ENCODE measurements at places on chromosomes 11 and 22.

- DNase-seq, result no peak
These were observed 3.1 kb downstream of the HNRNPUL2 start for GRCh38 chr11:62724171-62724570.

- DNase-seq, result no peak
These were observed 12.0 kb upstream of the PHLDA2 start for GRCh38 chr11:2940921-2941821.

GRCh38 chr11:36098853-36099375 lies 155.1 kb downstream of the LDLRAD3 start:
- no peak for DNase-seq

DNA sequence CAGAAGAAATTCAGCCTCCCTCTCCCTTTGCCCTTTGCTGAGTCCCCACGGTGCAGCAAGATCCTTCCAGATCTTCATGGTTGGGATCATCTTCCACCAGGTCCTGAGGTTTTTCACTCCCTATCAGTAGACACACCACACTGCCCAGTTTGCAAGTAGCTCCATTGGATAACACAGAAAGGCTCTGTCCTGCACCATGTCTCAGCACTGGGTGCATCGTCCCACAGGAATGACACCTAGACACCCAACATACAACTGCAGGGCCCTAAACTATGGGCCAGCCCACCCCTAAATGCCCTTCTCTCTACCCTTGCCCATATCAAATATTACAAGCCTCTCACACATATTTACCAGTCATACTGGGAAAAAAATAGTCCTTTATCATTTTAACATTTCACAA lies 9.4 kb downstream of the KLHL22 start:
- DNase-seq, result no peak

DNA sequence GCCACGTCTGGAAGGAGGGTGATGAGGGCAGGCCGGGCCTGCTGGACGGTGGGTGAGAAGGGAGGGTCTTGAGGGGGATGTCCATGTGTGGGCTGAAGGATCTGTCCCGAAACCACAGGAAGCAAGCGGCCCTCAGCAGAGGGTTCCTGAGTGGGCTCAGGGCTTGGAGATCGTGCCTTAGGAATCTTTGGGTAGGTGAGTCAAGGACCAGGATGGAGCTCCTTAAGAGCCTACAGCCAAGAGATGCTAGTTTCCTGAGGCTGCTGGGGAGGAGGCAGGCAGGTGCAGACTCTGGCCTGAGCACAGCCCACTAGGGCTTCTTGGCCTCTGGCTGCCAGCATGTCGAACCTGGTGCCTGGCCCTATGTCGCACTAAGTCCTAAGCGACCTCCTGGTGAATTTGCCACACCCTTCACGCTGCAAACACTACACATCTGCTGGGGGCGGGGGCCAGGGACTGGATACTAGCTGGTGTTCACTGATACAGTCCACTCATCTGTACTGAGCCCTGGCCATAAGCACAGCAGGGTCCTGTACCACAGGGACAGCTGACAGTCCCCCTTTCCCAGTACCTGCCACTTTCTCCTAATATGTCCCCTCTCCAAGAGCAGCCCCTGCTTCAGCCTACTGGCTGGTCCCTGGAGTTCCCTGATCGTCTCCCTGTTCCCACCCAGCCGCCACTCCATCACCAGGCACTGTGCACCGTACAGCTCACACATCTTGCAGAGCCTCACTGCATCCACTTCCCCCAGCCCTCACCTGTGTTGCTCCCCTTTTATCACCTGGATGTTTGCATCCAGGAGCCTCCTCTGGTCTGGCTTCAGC lies 19.5 kb downstream of the GNAZ start:
- no peak for DNase-seq

- DNase-seq, result no peak
These were observed 99.4 kb downstream of the ATXN10 start for GRCh38 chr22:45771057-45771456.

GRCh38 chr11:120302001-120302805 lies 22.9 kb upstream of the TLCD5 start:
- DNase-seq, result no peak

DNA sequence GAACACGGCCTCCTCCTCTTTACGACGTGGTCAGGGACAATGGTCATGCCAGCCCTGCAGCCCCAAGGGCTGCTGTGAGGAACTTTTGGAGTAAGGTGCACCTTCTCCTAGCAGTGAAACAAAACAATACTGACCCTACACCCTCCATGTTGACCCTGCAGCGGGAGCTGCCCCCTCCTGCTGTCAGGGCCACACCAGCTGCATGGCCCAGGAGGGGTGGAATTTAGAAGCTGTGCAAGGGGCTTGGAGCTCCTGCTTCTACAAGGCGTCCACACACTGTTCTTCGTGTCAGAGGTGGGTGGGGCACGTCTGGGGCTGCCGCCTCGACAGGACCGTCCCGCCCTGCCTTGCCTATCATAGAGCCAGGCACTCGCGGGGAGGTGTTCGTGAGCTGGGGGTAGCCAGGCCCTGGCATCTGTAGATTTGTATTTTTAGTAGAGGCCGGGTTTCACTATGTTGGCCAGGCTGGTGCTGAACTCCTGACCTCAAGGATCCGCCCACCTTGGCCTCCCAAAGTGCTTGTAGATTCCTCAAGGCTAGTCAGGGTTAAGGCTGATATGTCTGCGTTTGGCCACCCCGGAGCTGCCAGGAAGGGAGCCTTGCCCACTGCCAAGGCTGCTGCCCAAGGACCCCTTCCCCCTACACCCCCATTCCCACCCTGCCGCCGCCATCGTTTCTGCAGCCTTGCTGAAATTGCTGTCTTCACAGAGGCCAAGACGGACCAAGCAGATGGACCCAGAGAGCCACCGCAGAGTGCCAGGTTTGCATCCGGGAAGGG lies 15.9 kb downstream of the INCENP start:
- no peak for DNase-seq

DNA sequence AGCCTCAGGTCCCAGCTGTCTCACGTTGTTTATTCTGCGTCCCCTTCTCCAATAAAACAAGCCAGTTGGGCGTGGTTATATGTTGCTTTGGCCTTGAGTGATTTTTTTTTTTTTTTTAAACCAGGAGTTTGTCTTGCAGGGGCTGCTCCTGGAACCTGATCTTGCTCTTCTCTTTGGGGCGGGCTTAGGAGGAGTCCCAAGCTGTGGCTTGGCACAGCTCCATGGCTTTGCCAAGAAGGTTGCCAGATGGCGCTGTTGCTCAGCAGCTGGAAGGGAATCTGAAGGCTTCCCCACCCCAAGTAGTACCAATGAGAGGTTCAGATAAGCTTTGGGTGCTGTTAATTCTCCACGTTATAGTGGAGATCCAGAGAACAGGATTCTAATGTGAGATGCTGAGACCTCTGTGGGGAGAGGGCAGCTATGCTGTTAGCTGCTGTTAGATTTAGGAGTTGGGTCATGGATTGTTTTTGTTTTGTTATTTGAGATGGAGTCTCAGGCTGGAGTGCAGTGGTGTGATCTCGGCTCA lies 2.0 kb upstream of the FERMT3 start:
- DNase-seq, result peak; percentile 83

GRCh38 chr11:132064987-132065620 lies 694.7 kb downstream of the NTM start:
- DNase-seq, result peak; percentile 96

DNA sequence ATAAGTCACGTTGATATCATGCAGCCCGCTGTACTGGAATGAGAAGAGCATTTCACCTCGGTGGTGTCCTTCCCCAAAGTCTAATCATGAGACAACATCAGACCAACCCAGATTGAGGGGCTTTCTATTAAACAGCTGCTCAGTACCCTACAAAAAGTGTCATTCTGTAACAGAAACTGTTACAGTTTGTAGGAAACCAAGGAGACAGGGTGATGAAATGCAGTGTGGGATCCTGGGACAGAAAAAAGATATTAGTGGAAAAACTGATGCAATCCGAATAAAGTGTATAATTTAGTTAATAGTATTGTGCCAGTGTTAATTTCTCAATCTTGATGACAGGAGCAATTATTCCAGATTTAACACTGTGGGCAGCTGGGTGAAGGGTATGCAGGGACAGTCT lies 128.0 kb downstream of the MICAL2 start:
- no peak for DNase-seq

Data from AG09309 (cell line).